ENCODE measurements at places on chromosomes 6 and 20. TPM values are rescaled to one million over a fixed set of nuclear protein-coding genes. Genes with fewer than 3 reads are reported as not detected.
A peak's percentile ranks its signal among the peaks of the same experiment; 100 is the strongest.

DNA sequence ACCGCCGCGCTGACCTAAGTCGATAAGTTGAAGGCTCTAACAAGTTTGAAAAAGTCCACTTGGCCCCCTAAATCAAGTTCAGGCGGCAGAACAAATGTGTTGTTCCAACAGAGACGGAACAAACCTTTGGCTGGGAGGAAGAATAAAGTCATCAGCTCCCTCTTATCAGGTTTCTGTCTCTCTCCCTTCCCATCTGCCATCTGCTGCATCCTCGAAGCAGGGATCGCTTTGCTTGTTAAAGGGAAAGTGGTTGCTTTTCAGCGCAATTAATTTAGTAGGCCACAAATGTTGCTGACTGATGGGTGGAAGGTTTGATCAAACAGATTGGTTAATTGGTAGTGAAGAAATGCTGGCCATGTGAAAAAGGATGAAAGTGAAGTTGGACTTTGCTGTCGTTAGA lies 64.3 kb downstream of the CDH4 start:
- no peak for DNase-seq
- no peaks in the 10 kb centered on the region for H3K36me3 ChIP-seq
- H3K27ac ChIP-seq: no peak overlapping the region
- H3K4me3 ChIP-seq: no peak overlapping the region
- H3K27me3 ChIP-seq: no peaks in the 10 kb centered on the region

DNA sequence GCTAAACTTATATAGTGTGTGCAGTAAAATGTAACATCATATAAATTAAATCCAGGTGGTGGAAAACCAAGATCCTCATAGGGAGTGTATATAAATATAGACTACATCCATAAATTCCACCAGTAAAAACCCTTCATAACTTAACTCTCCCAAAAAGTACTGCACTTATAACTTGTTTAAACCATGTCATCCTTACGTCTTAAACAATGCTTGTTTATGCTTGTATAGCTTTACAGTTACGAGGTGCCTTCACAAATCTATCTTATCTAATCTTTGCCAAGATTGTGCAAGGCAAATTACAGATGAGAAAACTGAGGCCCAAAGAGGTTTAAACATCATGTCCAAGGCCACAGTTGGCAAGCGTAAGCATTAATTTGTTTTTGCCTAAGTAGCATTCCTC lies 71.3 kb downstream of the BCAS1 start:
- DNase-seq: no peak
- peaks cover 13% of the 10 kb centered on the region for H3K27me3 ChIP-seq
- H3K4me3 ChIP-seq: no peak overlapping the region
- H3K4me1 ChIP-seq: no peaks in the 10 kb centered on the region
- peaks cover 5% of the 10 kb centered on the region for H3K36me3 ChIP-seq

Gene TP53TG5
- 0.55 TPM for total RNA-seq

GRCh38 chr6:163501026-163501425 lies 86.5 kb downstream of the QKI start:
- H3K4me3 ChIP-seq: no peak overlapping the region
- H3K27me3 ChIP-seq: no peaks in the 10 kb centered on the region
- H3K4me1 ChIP-seq: peaks cover 21% of the 10 kb centered on the region
- no peak overlapping the region for H3K27ac ChIP-seq

- peak overlapping the region; percentile 26 for H3K27ac ChIP-seq
- no peak overlapping the region for H3K4me3 ChIP-seq
- H3K36me3 ChIP-seq: peaks cover 27% of the 10 kb centered on the region
- peak; percentile 80 for DNase-seq
- H3K4me1 ChIP-seq: peaks cover 54% of the 10 kb centered on the region
Measured at GRCh38 chr6:35583893-35584688, 71.4 kb upstream of the TULP1 start.

DNA sequence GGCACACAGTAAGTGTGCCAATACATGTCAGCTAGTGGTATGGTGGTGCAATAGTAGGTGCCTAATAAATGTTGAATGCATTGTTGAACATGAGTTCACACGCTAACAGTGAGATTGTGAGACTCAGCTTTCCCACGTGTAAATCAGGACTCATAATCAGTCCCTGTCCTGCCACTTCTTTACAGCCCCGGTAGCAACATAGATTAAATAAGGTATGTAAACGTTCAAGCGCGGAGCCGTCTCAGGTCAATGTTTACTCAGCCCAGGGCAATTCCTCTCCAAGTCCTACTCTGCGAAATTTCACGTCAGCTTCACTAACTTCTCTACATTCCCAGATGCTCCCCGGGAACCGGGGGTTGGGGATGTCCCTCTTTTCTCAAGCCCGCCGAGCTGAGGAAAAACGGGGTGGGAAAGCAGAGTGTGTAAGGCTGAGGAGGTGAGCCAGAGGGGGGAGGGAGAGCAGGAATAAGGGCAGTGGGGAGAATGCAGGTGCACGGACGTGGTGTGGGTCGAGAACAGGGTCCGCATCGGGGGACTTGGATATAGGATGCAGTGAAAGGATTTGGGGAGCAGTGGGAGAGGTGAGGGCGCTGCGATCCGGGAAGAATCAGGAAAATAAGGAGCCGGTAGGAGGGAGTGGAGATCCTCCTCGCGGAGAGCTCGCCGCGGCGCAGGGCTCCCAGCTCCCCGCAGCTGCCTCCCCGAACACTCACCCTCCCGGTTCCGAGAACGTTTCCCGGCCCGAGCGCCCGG lies 544 bp upstream of the TP53INP2 start:
- no peaks in the 10 kb centered on the region for H3K27me3 ChIP-seq
- peak; percentile 18 for DNase-seq
- no peaks in the 10 kb centered on the region for H3K36me3 ChIP-seq
- H3K4me3 ChIP-seq: peak overlapping the region; percentile 82

- H3K4me1 ChIP-seq: peaks cover 52% of the 10 kb centered on the region
- H3K4me3 ChIP-seq: no peak overlapping the region
- DNase-seq: no peak
- no peaks in the 10 kb centered on the region for H3K27me3 ChIP-seq
Measured at GRCh38 chr20:2879146-2879545, 5.9 kb downstream of the PTPRA start.

Gene FGD2
- 0.52 TPM for total RNA-seq

Gene PEX7
- total RNA-seq: 6.4 TPM

- peaks cover 15% of the 10 kb centered on the region for H3K4me1 ChIP-seq
- no peak within 1 kb of the TSS for H3K27ac ChIP-seq
- DNase-seq: no peak
- H3K27me3 ChIP-seq: no peaks in the 10 kb centered on the region
- no peaks in the 10 kb centered on the region for H3K36me3 ChIP-seq
- H3K4me3 ChIP-seq: peak within 1 kb of the TSS; percentile 50
Measured at GRCh38 chr20:13008761-13009681, at the start of gene SPTLC3. Gene SPTLC3 (plus strand): TSS chr20:13008972. CDS start chr20:13009268, 296 bp downstream.

Gene VWA7
- total RNA-seq: 2.1 TPM

GRCh38 chr6:79157961-79158644 lies 76.4 kb downstream of the HMGN3 start:
- H3K36me3 ChIP-seq: no peaks in the 10 kb centered on the region
- DNase-seq: no peak
- no peak overlapping the region for H3K4me3 ChIP-seq

DNA sequence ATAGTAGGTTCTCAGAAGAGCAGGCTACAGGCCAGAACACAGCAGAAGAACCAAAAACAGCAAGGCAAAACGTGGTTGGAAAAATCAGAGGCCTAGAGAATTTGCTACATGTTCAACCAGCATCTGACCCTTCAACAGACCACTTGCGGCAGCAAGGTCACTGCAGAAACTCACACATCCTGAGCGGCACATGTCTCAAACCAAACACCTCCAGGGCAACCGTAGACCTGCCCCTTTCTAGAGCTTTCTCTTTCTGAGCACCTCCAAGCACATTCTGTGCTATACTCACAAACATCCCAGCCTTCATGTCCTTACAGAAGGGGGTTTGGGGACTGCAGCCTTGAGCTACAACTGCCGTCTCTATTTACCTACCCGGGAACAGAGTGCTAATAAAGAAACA lies 52.6 kb downstream of the GFOD1 start:
- DNase-seq: no peak
- H3K4me3 ChIP-seq: no peak overlapping the region
- no peaks in the 10 kb centered on the region for H3K27me3 ChIP-seq
- no peak overlapping the region for H3K27ac ChIP-seq

Gene MYL9
- total RNA-seq: 0.29 TPM

DNA sequence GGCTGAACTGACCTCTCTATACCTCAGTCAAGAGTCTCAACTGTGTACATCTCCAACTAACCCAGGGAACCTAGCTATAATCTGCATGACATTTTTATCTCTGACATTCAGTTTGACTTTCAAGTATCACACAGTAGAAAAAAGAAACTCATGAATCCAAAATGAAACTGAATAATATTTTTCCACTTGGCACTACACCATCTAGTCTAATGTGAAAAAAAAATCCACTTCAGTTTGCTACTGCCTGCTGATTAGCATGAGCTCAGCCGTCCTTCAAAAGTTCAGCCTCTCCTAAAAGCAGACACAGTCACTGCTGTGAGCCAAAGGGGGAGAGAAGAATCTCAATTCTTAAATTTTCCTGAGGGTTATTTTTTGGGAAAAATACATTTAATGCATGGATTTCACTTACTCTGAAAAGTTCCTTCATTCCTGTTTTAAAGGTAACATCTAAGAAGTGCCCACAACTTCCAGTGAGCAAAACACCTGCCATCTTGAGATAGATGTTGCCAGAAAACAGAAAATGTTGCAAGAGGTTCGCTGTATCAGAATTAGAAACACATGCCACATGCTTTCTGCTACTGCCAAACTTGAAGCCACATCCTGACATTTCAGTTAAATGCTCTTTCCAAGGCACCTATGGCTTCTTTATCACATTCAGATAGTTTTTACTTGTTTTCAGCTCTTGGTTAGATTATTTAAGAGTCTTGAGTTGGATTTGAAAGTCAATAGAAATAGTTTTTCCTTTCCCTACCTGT lies 95.4 kb downstream of the MKKS start:
- H3K4me3 ChIP-seq: no peak overlapping the region
- H3K36me3 ChIP-seq: no peaks in the 10 kb centered on the region
- H3K27ac ChIP-seq: no peak overlapping the region
- H3K4me1 ChIP-seq: peaks cover 13% of the 10 kb centered on the region
- DNase-seq: no peak

- H3K36me3 ChIP-seq: no peaks in the 10 kb centered on the region
- peaks cover 5% of the 10 kb centered on the region for H3K27me3 ChIP-seq
- no peaks in the 10 kb centered on the region for H3K4me1 ChIP-seq
- DNase-seq: no peak
Measured at GRCh38 chr20:57783956-57784837, 74.4 kb upstream of the PMEPA1 start.

DNA sequence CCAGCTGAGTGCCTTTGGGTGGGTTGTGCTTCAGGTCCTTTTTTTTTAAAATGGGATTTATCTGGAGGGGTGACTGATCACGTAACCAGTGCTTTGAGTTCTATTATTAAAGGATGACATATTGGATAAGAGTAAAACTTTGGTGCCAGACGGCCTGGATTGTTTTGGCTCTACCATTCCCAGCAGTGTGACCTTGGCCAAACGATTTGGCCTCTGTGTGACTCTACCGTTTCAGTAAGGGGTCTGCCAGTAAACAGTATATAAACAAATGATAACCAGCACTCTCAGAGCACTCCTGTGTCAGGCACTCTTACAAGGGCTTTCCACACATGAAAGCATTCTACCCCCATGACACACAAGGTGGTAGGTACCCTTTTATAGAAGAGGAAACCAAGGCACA lies 8.7 kb downstream of the SCRT2 start:
- peaks cover 5% of the 10 kb centered on the region for H3K4me1 ChIP-seq
- H3K36me3 ChIP-seq: no peaks in the 10 kb centered on the region
- no peak overlapping the region for H3K4me3 ChIP-seq
- peaks cover 54% of the 10 kb centered on the region for H3K27me3 ChIP-seq
- DNase-seq: no peak
- no peak overlapping the region for H3K27ac ChIP-seq

- no peaks in the 10 kb centered on the region for H3K36me3 ChIP-seq
- no peak overlapping the region for H3K27ac ChIP-seq
- H3K4me3 ChIP-seq: no peak overlapping the region
- no peak for DNase-seq
- no peaks in the 10 kb centered on the region for H3K4me1 ChIP-seq
Measured at GRCh38 chr6:135268263-135268662, 87.2 kb downstream of the MYB start.

- DNase-seq: no peak
- no peak overlapping the region for H3K27ac ChIP-seq
- H3K36me3 ChIP-seq: no peaks in the 10 kb centered on the region
- H3K4me3 ChIP-seq: no peak overlapping the region
Measured at GRCh38 chr20:40291493-40292135, 397.4 kb downstream of the MAFB start.

GRCh38 chr20:12175538-12175937 lies 257.8 kb downstream of the BTBD3 start:
- H3K4me3 ChIP-seq: no peak overlapping the region
- H3K27ac ChIP-seq: no peak overlapping the region
- no peaks in the 10 kb centered on the region for H3K36me3 ChIP-seq
- no peaks in the 10 kb centered on the region for H3K4me1 ChIP-seq
- no peak for DNase-seq

Gene ADA
- total RNA-seq: 38.0 TPM

DNA sequence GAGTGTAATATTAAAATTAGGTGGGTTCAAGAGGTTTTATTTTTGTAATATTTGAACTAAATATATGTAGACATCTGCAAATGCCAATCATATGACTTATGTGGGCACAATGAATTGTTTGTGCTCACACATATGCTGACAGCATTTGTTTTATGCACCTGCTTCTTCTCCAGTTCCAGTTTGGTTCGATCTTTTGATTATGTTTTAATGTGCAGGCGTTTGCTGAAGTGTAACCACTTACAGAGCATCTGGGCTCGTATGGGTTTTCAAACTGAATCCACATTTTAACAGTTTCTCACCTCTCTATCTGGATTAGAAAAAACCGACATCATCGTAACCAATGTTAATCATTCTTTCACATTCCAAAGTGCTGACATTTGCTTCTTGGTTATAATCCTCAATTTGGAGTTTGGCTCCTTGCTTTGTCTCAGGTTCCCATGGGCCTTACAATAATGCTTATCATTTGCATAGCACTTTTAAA lies 129.1 kb upstream of the SPACA1 start:
- no peak overlapping the region for H3K27ac ChIP-seq
- H3K27me3 ChIP-seq: peaks cover 5% of the 10 kb centered on the region
- no peak overlapping the region for H3K4me3 ChIP-seq
- peaks cover 3% of the 10 kb centered on the region for H3K4me1 ChIP-seq
- H3K36me3 ChIP-seq: no peaks in the 10 kb centered on the region

DNA sequence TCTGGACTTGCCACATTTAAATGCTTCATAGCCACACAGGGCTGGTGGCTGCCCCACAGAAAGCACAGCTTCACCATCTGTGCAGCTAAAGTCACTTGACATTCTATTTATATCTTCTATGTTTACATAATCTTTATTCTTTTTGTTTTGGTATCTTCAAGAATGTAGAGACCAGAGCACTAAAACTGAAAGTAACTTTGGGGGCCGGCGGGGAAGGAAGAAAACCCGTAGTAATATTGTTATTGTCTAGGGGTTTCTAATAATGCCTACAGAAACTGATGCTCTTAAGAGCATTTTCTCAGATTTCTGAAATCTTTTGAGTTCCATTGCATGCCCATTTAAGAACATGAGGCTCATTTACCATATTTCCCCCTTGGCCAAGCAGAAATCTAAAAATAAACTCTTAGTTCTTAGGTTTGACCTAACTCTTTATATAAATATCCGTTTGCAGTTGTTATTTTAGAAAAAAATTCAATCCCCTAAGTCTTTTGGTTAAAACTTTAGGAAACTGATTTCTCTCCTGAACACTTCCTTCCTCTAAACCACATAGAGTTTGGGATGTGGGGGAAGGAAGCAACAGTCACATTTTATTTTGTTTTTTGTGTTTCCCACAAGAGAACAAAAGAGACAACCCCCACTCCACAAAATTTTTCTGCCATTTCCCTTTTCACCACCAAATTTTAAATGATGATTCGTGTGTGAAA lies 207.6 kb downstream of the OGFRL1 start:
- H3K4me3 ChIP-seq: no peak overlapping the region
- peaks cover 3% of the 10 kb centered on the region for H3K4me1 ChIP-seq
- peaks cover 8% of the 10 kb centered on the region for H3K27me3 ChIP-seq
- H3K36me3 ChIP-seq: no peaks in the 10 kb centered on the region
- DNase-seq: no peak
- H3K27ac ChIP-seq: no peak overlapping the region

Gene YTHDF1
- total RNA-seq: 32.9 TPM

All from activated CD4-positive, alpha-beta memory T cell treated with anti-CD3 and anti-CD28 coated beads for 36 hours (primary cell).